ENCODE measurements at places on chromosomes 13 and 19.

GRCh38 chr19:11479090-11479897, 1.6 kb downstream of the ELAVL3 start:
- peak; percentile 36 for DNase-seq

GRCh38 chr19:15862444-15862843, 35.4 kb downstream of the CYP4F2 start:
- DNase-seq = no peak

- DNase-seq = peak; percentile 74
Observed at GRCh38 chr19:10431254-10431942, 11.1 kb downstream of the PDE4A start.

- no peak for DNase-seq
Observed at GRCh38 chr19:39254531-39255345, 6.1 kb upstream of the IFNL4 start.

DNA sequence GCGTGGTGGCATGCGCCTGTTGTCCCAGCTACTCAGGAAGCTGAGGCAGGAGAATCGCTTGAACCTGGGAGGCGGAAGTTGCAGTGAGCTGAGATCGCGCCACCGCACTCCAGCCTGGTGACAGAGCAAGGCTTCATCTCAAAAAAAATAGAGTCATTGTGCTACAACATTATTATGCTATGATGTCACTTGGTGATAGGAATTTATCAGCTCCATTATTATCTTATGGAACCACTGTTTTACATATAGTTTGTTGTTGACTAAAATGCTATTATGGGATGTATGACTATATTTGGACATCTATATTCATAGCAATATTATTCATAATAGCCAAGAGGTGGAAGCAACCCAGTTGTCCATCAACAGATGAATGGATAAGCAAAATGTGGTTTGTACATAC, 26.4 kb upstream of the SLC7A1 start:
- no peak for DNase-seq

DNA sequence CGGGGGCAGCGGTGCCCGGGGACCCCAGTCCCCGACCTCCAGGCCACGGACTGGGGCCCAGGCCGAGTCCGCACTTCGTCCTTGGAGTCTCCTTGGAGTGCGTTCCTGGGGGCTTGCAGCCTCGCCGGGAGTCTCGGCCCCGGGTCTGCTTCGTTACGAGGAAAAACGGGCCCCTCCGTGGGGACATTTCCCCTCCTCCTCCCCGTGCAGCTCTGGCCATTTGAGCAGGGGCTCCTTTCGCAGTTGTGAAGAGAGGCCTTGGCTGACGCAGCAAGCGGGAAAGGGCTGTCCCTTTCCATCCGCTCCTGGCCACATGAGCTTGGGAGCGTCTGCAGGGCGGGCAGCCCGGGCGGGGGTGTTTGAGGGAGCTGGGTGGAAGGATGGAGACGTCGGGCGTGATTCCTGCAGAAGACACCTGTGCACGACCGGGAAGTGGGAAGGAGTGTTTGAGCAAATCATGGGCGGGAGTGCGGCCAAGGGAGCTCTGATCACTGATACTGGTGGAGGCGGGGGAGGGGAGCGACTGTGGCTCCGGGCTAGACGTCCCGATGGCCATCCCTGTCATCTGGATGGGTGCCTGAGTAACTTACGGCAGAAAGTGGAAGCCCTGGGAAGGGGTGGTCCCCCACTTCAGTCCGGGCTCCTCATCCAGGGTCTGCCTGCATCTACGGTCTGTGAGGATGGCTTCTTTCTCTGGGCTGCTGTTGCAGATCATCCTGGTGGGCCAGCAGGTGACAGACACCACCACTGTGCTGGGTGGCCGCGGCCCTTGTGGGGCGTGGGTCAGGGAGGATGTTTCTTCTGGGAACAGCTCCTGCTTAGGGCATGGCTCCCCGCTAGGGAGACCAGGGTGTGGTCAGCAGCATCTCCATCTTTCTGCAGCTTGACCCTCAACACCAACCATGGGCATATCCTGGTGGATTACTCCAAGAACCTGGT, 736 bp downstream of the GPI start:
- no peak for DNase-seq

- DNase-seq = no peak
Observed at GRCh38 chr13:107874456-107874855, 340.9 kb downstream of the LIG4 start.

- DNase-seq = no peak
Observed at GRCh38 chr19:27909185-27909840, 1303.6 kb downstream of the UQCRFS1 start.

DNA sequence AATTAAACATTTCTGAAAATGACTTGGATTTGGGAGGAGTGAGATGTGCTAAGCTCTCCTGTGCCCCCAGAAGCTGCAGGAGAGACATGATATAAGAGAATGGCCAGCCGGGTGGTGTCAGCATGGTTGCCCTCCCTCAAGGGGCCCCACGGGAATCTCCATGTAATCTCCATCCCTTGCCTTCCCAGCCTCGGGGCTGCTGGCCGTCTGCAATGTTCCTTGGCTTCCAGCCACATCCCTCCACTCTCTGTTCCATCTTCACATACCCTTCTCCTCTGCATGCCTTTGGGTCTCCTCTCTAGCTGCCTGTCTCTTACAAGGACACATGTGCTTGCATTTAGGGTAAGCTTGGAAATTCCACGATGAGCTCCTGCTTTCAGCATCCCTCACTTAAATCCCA, 172.0 kb downstream of the TSHZ3 start:
- no peak for DNase-seq

All from T-helper 2 cell treated with Interferon-gamma antibody and Interleukin-4, amounts not matched to agents 5 μg/mL and 100 μg/mL, for 36 hours (primary cell).